PC-9 (cell line): ENCODE measurements at places on chromosomes 12 and 14. TPM values are rescaled to one million over a fixed set of nuclear protein-coding genes. Genes with fewer than 3 reads are reported as not detected.

GRCh38 chr12:94062796-94063635, 85.4 kb upstream of the PLXNC1 start:
- no peak overlapping the region for H3K4me3 ChIP-seq
- H3K27ac ChIP-seq: no peak overlapping the region
- H3K4me1 ChIP-seq: 0 out of 2 replicates have a peak, but pooled peaks cover 9% of the 10 kb centered on the region

GRCh38 chr14:99476864-99477263, 3.8 kb downstream of the SETD3 start:
- no peaks in the 10 kb centered on the region for H3K27me3 ChIP-seq
- no peak overlapping the region for H3K4me3 ChIP-seq
- no peak overlapping the region for H3K27ac ChIP-seq

- H3K4me1 ChIP-seq: no peaks in the 10 kb centered on the region
- no peak for DNase-seq
- H3K27ac ChIP-seq: no peak overlapping the region
Measured at GRCh38 chr14:88229428-88229827, 93.6 kb downstream of the KCNK10 start.

The CLEC2A gene
- not detected in 2 replicates for total RNA-seq

The IGF1 gene
- total RNA-seq: not detected in 2 replicates

DNA sequence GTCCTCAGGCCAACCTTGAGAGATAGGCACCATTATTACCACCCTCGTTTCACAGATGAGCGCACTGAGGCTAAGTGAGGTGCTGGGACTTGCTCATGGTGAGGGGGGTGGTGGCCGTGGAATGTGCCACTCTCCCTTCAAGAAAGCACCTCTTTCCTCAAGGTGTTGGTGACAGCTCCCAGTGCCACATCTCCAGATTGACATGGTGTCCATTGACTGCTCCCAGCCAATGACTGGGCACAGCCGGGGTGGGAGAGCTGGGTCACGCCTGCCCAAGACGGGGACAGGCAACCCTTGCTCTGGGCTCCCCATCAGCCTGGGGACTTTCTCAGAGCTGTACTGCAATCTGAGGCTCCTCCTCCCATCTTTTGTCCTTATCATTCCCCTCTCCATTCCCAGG, 21.0 kb upstream of the MYL2 start:
- no peaks in the 10 kb centered on the region for H3K27me3 ChIP-seq
- no peak for DNase-seq

GRCh38 chr12:64256166-64256800, 34.2 kb upstream of the KICS2 start:
- no peaks in the 10 kb centered on the region for H3K4me1 ChIP-seq
- H3K27me3 ChIP-seq: no peaks in the 10 kb centered on the region
- H3K36me3 ChIP-seq: no peaks in the 10 kb centered on the region
- H3K4me3 ChIP-seq: no peak overlapping the region
- H3K27ac ChIP-seq: no peak overlapping the region

GRCh38 chr14:77026166-77026929, 2.2 kb downstream of the IRF2BPL start:
- peaks cover 59% of the 10 kb centered on the region for H3K4me1 ChIP-seq
- peaks cover 16% of the 10 kb centered on the region for H3K36me3 ChIP-seq
- no peaks in the 10 kb centered on the region for H3K27me3 ChIP-seq
- peak overlapping the region; percentile 64 for H3K4me3 ChIP-seq
- H3K27ac ChIP-seq: peak overlapping the region; percentile 88
- peak; percentile 73 for DNase-seq

GRCh38 chr12:65907513-65907912, 83.2 kb downstream of the HMGA2 start:
- peaks cover 5% of the 10 kb centered on the region; the same call in 1 of the 2 replicates for H3K4me1 ChIP-seq
- no peaks in the 10 kb centered on the region for H3K27me3 ChIP-seq
- peaks cover 15% of the 10 kb centered on the region; the same call in 1 of the 2 replicates for H3K36me3 ChIP-seq
- H3K27ac ChIP-seq: no peak overlapping the region
- no peak overlapping the region for H3K4me3 ChIP-seq

The IL31 gene
- not detected in 2 replicates for total RNA-seq

- peaks cover 27% of the 10 kb centered on the region for H3K4me1 ChIP-seq
- H3K4me3 ChIP-seq: no peak overlapping the region
- no peaks in the 10 kb centered on the region for H3K36me3 ChIP-seq
- no peaks in the 10 kb centered on the region for H3K27me3 ChIP-seq
Measured at GRCh38 chr12:39606712-39607423, 12.7 kb downstream of the ABCD2 start.

The SPX gene
- 0.39 TPM in 1 of 2 replicates, not detected in the other for total RNA-seq

The ARHGAP9 gene
- total RNA-seq: not detected in 2 replicates

The PTPN6 gene
- 84.1 and 92.7 TPM in 2 replicates for total RNA-seq

DNA sequence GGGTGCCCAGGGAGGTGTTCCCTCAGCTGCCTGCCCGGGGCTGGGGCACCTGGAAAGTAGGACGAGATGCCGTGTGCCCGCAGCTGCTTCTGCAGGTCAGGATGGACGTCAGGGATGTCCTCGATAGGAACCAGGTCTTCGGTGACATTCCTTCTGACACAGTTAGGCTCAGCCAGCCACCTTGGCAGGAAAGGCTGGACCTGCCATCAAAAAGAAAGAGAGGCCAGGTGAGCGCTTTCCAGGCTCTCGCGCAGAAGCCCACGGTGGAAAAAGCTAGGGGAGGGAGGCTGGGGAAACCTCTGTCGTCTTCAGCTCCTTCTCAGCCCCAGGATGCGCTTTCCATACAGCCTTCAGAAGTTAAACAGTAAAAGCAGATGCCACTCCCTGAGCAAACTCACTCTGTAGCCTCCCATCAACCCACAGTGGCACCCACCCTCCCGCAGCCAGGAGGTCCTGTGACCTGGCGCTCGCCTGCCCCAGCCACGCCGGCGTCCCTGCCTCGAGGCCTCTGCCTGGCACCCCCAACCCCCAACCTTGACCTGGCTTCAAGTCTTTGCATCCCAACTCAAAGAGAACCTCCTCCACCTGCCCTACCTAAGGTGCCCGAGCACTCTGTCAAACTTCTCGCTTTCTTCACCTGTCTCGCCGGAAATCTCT, 1.3 kb downstream of the DDX51 start:
- H3K4me1 ChIP-seq: peaks cover 13% of the 10 kb centered on the region
- no peak for DNase-seq
- peaks cover 16% of the 10 kb centered on the region for H3K36me3 ChIP-seq
- H3K27me3 ChIP-seq: no peaks in the 10 kb centered on the region
- H3K27ac ChIP-seq: no peak overlapping the region
- peak overlapping the region; percentile 99 for H3K4me3 ChIP-seq

DNA sequence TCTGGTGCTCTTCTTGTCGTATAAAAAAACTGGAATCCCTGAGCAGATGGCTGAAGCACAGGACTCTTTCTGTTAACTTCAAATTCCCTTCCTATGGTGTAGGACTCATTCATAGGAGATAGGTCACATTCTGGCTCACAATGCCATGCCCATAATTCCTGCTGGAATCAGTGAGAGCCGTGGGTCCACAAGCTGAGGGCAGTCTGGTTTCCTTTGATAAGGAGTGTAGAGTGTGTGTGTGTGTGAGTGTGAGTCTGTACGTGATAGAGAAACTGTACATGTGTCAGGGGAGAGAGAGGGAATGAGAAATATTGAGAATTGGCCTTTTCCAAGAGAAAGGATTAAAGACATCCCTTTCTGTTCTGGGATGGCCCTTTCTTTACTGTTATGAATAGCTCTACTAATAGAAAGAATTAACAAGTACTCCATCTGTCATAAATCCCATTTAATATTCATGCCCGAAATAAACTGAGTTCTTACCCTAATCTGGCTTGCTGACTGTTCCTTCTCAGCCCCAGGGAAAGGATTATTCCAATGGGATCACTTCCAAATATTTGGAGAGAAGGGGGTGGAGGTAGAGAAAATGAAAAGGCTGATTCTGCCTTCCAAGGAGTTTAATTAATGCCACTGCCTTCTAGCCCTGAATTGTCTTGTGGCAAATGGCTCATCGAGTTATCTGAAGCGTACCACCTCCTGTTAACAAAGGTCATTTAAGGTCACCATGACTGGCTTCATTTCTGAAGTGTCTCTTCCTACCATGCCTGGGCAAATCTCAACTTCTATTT, 79.0 kb downstream of the TMX1 start:
- H3K27me3 ChIP-seq: no peaks in the 10 kb centered on the region
- H3K4me1 ChIP-seq: no peaks in the 10 kb centered on the region

DNA sequence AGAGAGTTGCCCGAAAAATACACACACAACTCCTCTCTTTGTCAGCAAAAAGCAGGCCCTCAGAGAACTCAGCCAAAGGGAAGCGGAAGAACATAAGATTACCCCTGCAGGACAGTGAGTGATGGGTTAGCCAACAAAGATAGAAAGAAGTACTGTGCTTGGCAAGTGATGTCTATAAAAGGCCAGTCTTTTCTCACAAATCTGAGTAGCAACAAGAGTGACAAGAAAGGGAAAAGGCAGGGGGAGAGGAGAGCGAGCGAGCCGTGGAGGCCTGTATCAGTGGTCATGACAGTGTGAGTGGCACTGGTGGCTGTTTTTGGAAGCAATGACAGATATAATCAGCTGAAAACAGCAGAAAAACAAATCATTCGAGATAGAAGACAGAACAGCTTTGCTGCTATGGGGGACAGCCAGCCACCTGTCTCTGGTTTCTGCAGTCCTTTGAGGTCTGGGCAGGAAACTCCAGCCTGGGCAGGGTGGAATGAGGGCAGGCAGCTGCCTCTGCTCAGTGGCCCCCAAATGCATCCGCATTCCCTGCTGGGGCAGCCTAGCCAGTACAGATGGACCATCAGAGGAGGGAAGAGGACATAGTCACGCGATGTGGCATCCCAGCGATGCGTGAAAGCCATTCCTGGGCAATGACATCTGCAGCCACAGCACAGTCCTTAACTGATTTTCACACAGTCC, 74.7 kb downstream of the TRIM9 start:
- H3K36me3 ChIP-seq: no peaks in the 10 kb centered on the region
- H3K4me3 ChIP-seq: no peak overlapping the region
- no peak for DNase-seq
- no peaks in the 10 kb centered on the region for H3K27me3 ChIP-seq

DNA sequence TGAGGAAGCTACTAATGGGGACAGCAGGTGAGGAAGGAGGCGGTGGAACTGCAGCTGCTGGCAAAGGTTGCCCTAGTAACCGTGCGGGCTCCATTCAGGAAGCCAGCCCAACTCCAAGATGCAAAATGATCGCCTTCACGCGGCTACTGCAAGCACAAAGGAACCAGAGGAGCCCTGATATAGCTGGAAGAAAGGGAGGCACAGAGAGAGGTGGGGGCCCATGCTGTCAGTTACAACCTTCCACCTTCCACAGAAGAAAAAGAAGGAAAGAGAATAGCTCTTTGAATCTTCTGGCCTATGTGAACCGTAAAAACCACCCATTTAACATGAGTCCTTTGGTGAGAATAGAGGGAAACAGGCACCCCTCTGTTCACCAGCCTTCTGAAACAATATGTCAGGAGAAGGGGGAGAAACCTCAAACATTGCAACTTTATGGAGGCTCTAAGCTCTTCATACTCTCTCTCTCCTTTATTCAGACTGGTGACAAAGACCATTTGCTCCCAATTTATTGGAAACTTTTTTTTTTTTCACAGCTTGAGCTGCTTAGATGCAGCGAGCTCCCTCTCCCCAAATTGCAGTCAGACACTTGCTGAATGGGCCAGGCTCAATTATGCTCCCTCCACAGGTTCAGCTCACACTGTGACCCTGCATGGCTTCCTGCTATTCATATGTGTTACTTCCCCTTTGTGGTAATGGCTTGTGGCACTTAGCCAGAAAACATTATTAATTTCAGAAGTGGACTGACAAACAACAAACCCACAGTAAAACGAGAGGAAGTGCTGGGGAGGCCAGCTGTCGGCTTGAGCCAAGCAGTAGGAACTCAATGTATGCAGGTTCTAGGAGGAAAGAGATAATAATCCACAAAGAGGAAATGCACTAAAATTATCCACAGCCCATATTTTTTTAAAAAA, 6.2 kb downstream of the DUSP6 start:
- no peaks in the 10 kb centered on the region for H3K27me3 ChIP-seq
- DNase-seq: no peak
- H3K36me3 ChIP-seq: peaks cover 37% of the 10 kb centered on the region

- no peaks in the 10 kb centered on the region for H3K36me3 ChIP-seq
- no peaks in the 10 kb centered on the region for H3K27me3 ChIP-seq
- peaks cover 17% of the 10 kb centered on the region; the same call in 1 of the 2 replicates for H3K4me1 ChIP-seq
- DNase-seq: no peak
- no peak overlapping the region for H3K4me3 ChIP-seq
- no peak overlapping the region for H3K27ac ChIP-seq
Measured at GRCh38 chr12:100138048-100138802, 4.4 kb downstream of the BLTP3B start.

GRCh38 chr12:52428121-52428520, 6.0 kb downstream of the KRT75 start:
- H3K4me3 ChIP-seq: no peak overlapping the region
- no peaks in the 10 kb centered on the region for H3K36me3 ChIP-seq
- no peaks in the 10 kb centered on the region for H3K4me1 ChIP-seq
- H3K27ac ChIP-seq: no peak overlapping the region
- H3K27me3 ChIP-seq: no peaks in the 10 kb centered on the region

DNA sequence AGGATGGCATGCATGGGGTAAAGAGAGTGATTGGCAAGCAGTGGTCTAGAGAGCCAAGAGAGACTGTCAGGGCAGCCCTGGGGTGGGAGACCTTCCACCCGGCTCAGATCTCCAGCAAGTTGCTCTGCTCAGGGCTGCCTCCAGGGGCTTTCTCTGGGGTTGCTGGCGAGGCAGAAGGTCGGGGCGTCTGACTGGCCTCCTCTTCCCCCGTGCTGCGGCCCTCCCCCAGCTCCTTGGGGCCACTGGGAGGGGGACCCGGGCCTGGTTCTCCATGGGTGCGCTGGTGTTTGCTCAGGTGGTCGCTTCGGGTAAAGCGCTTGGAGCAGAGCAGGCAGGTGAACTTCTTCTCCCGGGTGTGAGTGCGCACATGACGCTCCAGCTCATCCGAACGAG, 6.6 kb upstream of the AAAS start:
- H3K27ac ChIP-seq: no peak overlapping the region
- no peak for DNase-seq
- H3K27me3 ChIP-seq: 0 out of 2 replicates have a peak, but pooled peaks cover 3% of the 10 kb centered on the region
- H3K4me1 ChIP-seq: no peaks in the 10 kb centered on the region; the same call in 1 of the 2 replicates

- no peak for DNase-seq
- no peak overlapping the region for H3K27ac ChIP-seq
- H3K36me3 ChIP-seq: peaks cover 4% of the 10 kb centered on the region; the same call in 1 of the 2 replicates
- H3K27me3 ChIP-seq: no peaks in the 10 kb centered on the region
- H3K4me1 ChIP-seq: peaks cover 12% of the 10 kb centered on the region
Measured at GRCh38 chr12:120247183-120247582, 18.3 kb downstream of the PXN start.

GRCh38 chr14:69675245-69675583, 63.8 kb downstream of the SUSD6 start:
- DNase-seq: no peak
- H3K4me1 ChIP-seq: no peaks in the 10 kb centered on the region
- no peaks in the 10 kb centered on the region for H3K36me3 ChIP-seq
- H3K27me3 ChIP-seq: no peaks in the 10 kb centered on the region
- no peak overlapping the region for H3K27ac ChIP-seq
- no peak overlapping the region for H3K4me3 ChIP-seq
